ENCODE measurements at places on chromosomes 7 and 10.

DNA sequence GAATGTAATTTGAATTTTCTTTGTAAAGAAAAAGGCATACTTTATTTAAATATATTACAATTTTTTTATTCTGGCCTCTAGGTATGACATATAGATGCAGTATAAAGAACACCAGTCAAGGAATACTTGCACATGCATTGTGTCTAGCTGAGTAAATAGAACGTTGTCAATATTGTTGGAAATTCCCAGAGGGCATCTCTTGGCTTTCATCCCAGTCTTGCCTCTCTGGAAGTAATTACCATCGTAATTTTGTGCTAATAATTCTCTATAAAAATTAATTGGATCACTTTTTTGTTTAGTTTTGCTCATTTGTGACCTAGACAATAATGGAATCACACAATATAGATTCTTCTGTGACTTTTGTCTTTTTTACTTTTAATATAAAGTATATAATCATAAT is 1052.3 kb upstream of the CELF2 start:
- no peak for DNase-seq

GRCh38 chr7:30434140-30434799 is 44.3 kb downstream of the NOD1 start:
- DNase-seq, result no peak

DNA sequence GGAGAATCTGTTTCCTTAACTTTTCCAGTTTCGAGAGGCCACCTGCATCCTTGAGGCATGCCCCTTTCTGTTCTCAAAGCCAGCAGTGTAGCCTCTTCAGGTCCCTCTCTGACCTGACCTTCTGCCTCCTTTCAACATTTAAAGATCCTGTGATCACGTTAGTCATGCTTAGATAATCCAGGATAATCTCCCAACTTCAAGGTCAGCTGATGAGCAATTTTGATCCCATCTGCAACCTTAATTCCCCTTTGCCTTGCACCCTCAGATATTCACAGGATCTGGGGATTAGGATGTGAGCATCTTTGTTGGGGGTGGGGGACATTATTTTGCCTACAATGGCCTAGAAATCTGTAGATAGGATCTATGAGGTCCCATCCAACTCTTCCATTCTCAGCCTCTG is 8.0 kb downstream of the HKDC1 start:
- no peak for DNase-seq

- DNase-seq, result no peak
Measured at GRCh38 chr7:102917436-102918353, 4.9 kb downstream of the LRRC17 start.

- no peak for DNase-seq
Measured at GRCh38 chr10:82089327-82089726, 214.3 kb downstream of the NRG3 start.

DNA sequence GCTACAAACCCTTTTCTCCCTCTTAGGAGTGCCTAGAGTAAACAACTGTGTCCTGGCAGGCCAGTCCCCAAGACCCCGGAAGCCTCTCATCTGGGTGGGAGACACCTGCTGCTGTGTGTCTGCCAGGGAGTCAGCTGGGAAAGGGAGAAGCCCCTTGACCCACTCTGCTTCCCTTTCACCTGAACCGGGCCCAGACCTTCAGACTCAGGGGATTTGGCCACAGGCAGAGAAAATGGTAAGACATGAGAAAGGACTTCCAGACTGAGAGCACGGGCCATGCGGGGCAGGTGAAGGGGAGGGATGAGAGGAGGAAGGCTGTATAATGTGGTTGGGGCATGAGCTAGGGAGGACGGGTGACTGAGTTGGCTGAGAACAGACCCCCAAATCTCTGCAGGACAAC is 36.0 kb upstream of the NPFFR1 start:
- no peak for DNase-seq

- DNase-seq, result no peak
Measured at GRCh38 chr7:158414002-158414401, 173.6 kb downstream of the PTPRN2 start.

DNA sequence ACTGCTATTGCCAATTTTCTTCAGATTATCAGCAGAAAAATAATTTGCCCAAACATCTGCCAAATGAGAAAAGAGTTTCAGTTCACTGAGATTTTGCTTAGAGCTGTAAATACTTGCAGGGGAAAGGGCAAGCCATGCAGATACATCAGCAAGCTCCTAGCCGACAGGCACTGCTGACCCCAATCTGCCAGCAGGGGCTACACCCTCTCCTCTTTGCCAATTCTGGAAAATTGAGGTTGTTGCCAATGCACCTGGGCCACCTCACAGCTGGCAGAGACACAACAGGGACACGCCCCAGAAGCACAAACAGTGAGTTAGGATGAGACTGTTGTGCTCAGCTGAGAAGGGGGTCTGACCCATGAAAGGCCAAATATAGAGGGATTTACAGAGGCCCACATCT is 129.5 kb upstream of the MYO3A start:
- DNase-seq, result no peak

GRCh38 chr7:80372415-80372814 is 139.4 kb downstream of the GNAT3 start:
- DNase-seq, result peak; percentile 66

DNA sequence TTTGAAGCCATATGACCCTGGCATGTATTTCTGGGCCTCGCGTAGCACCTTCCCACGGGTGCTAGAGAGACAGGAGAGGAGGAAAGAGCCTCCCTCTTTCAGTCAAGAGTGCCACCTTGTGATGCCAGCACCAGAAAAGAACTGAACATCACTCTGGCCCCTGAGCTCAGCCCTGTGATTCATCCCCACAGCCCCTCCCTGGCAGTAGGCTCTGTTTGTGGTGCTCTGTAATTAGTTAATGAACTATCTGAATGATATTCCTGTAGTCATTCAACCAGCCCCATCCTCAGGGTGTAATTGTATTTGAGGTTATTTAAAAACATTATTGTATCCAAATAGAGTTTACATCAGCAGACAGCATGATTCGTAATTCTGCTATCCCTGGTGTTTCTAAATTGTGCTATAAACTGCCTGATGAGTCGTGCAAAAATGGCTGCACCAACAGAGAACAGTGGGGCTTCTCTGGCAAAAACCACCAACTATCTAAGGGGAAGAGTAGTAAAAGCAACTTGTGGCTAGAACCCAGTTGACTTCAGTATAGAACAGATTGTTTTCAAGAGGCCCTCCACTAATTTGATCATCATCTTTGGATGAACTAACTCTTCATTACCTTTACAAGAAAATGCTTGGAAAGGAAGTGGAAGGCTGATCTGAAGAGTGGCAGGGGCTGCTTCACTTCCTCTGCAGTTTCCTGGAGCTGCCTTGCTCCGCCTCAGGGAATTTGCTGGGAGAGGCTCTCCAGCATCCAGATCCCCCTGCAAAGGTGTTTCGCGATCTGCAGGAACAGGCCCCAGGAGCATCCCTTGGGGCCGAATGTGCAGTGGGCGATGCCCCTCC is 23.7 kb upstream of the TIAL1 start:
- peak; percentile 20 for DNase-seq

GRCh38 chr10:130242513-130242912 is 106.3 kb downstream of the GLRX3 start:
- DNase-seq, result no peak

DNA sequence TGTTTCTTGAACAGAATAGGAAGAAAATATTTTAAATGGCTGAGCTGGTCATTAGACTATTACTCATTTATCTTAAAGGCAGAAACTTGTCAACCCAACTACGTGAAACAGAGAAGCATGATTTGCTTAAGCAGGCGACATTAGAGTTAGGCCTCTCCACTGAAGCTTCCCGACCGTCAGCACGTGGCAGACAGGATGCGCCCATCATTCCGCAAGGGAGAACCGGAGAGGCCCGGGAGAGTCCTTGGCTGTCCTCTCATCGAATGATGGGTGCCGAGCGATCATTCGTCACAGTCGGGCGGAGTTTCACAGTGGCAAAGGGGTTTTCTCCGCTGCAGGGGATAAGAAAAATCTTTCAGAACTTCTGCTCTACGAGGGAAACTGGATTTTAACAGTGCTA is 11.8 kb downstream of the BRI3 start:
- no peak for DNase-seq

- no peak for DNase-seq
Measured at GRCh38 chr10:47317251-47317650, 5.0 kb upstream of the GDF2 start.

DNA sequence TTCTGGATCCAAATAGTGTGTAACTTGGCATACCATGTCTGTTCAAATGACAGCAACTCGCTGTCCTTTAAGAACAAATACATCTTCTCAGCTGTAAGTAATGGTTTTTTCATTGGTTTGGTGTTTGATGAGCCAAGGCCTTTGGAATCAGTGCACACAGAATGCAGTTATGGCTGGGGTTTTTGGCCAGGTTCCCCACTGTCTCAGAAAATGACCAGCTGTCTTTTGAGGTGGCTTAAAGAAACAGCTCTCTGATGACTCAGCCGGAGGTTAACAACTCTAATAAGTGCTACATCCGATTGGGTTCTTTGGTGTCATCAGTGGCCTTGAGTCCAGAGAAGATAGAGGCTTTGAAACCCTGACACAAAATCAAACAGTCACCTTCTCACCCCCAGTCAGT is 688.4 kb downstream of the REEP3 start:
- DNase-seq, result no peak

DNA sequence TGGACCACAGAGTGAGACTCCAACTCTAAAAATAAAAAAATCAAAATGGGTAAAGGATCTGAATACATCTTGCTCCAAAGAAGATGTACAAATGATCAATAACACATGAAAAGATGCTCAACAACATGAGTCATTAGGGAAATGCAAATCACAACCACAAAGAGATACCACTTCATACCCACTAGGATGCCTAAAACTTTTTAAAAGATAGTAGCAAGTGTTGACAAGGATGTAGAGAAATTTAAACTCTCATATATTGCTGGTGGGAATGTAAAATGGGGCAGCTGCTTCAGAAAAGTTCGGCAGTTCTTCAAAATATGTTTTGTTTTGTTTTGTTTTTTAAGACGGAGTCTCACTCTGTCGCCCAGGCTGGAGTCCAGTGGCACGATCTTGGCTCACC is 45.7 kb upstream of the GTF2IRD1 start:
- DNase-seq, result no peak

GRCh38 chr10:85600744-85601081 is 765.9 kb downstream of the GRID1 start:
- no peak for DNase-seq

DNA sequence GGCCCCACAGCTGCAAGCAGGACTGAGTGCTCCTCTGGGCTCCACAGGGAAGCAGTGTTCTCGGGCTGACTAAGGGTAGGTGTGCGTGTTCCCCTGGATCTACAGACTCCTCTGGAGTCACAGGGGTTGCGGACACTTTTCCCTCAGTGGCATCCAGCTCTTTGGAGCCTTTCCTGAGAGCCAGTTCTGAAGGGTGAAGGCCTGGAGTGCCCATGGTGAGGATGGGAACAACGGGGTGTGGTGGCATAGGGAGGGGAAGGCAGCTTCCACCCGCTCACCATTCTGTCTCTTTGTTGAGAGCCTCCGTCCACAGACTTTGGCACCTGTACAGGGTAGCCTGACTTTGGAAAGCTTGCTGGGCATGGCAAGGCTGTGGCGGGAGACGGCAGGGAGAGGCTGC is 104.1 kb upstream of the PCBD1 start:
- DNase-seq, result no peak

- DNase-seq, result peak; percentile 58
Measured at GRCh38 chr7:92614660-92615174, 24.5 kb upstream of the FAM133B start.

DNA sequence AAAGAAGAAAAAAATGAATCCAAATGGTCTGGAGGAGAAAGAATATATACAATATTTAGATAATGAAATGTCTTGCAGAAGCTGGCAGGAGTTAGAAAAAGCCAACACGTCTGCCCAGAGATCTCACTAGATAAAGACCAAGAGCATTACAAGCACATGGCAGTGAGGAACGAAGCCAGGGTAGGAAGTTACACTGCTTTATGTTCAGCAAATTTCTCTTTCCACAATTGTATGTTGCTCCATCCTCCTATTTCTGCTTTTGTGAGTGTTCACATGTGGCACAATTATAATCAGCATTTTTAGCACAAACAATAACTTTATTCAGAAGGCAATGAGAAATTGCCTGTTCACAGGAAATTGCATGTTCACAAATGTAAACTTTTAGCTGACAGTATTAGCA is 53.7 kb downstream of the LRRC17 start:
- DNase-seq, result no peak

GRCh38 chr7:118259115-118259514 is 34.6 kb downstream of the ANKRD7 start:
- DNase-seq, result no peak

- peak; percentile 99 for DNase-seq
Measured at GRCh38 chr10:30857803-30858202, 173.9 kb downstream of the ZNF438 start.

- DNase-seq, result no peak
Measured at GRCh38 chr7:139782932-139783331, 5.1 kb upstream of the HIPK2 start.

GRCh38 chr7:95244616-95245015 is 79.7 kb downstream of the PON1 start:
- DNase-seq, result no peak
